SK-N-SH (cell line): ENCODE measurements at places on chromosomes 5 and 9. TPM values are rescaled to one million over a fixed set of nuclear protein-coding genes. Genes with fewer than 3 reads are reported as not detected.

The FOXD4 gene
- polyA plus RNA-seq: 0.34 and 0.38 TPM in 2 replicates

The FOXD4L4 gene
- polyA plus RNA-seq: 0.13 and 0.19 TPM in 2 replicates

The DMRT3 gene
- polyA plus RNA-seq: not detected in 2 replicates

The SPINK4 gene
- not detected in 2 replicates for polyA plus RNA-seq

The INSL6 gene
- polyA plus RNA-seq: not detected in 2 replicates

GRCh38 chr5:58358501-58359178 is 101.2 kb downstream of the PLK2 start:
- DNase-seq: no peak

DNA sequence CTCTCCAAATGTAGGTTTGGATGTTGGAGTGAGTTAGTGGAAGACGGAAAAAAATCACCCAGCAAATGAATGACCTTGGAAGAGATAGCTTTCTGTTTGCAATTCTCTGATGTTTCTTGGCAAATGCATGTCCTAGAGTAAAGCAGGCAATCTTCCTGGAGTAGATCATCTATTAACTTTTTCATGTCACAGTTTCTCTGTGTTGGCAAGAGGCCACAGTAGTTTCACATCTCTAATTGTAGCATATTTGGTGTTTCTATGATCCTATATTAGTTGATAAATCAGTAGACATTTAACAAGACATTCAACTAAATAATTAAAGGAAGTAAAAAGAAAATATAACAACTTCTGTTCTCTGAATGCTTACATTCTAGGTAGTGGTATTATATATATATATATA is 138.2 kb upstream of the MINAR2 start:
- no peak for DNase-seq

The TSLP gene
- polyA plus RNA-seq: 1.3 and 1.5 TPM in 2 replicates

DNA sequence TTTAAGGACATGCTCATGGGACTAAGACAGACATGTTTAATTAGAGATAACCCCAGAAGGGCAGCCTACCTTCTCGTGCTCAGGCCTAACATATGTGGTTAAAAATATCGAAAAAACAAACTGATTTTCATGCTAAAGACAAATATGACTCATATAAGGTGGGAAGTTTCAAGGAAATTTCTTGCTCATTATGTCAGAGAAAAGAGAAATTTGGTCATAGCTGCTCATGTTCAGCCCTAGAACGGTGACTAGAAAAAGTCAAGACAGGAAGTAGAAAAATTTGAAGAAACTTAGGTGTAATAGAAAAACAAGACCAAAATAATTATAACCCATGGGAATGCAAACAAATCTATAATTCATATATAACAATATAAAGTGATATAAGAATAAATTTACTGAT is 120.6 kb downstream of the PRDM9 start:
- DNase-seq: no peak
